ENCODE measurements at places on chromosomes 2 and 18. TPM values are rescaled to one million over a fixed set of nuclear protein-coding genes. Genes with fewer than 3 reads are reported as not detected.

The KYNU gene
- total RNA-seq: 0.88 TPM

The ZNF385B gene
- total RNA-seq: not detected

The EIF2B4 gene
- 40.5 TPM for total RNA-seq

The CTAGE1 gene
- total RNA-seq: not detected

The GPR45 gene
- not detected for total RNA-seq

The ATP6V1C2 gene
- not detected for total RNA-seq

Data from T-cell (primary cell).